ENCODE measurements at places on chromosomes 7 and 10. TPM values are rescaled to one million over a fixed set of nuclear protein-coding genes. Genes with fewer than 3 reads are reported as not detected.

DNA sequence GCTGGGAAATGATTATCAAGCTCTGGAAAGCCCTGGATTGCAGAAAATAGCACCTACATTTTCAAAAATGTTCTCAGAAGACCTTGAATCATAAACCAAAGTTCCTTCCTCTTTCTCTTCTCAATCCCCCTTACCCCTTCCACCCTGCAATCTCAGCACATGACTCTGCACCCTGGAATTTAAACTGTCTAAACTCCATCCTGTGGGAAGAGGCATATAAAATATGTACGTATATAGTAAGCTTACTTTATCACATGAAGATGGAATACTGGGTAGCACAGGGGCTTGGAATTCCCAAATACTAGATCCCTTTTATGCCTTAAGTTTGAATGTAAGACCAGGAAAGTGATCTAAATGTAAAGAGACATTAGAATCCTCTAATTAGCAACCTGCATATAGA, 7.7 kb downstream of the AGMO start:
- no peak overlapping the region for H3K4me3 ChIP-seq
- no peaks in the 10 kb centered on the region for H3K36me3 ChIP-seq
- DNase-seq = no peak
- no peak overlapping the region for H3K27ac ChIP-seq

DNA sequence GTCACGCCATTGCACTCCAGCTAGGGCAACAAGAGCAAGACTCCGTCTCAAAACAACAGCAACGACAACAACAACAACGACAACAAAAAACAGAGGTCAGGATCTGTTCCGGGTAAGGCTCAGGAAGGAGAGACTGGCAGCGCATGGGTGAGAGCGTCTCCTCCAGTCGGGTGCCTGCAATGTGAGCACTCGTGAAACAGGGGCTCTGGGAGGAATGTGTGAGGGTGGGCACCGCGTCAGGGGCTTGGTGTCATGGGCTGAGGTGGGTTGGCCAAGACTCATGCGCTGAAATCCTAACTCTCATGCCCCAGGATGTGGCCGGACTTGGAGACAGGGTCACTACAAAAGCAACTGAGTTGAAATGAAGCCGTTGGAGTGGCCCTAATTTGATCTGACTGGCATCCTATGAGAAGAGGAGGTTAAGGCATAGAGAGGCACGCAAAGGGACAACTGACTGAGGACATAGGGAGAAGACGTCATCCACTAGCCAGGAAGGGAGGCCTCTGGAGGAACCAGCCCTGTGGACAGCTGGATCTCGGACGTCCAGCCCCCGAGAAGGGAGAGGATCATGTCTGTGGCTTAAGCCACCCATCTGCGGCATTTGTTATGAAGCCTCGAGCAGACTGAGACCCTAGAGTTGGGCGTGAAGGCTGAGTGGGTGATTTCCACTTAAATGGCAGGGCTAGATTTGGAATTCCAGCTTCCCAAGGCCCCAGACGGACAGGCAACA, 241.5 kb upstream of the PITRM1 start:
- H3K4me3 ChIP-seq = no peak overlapping the region
- no peaks in the 10 kb centered on the region for H3K36me3 ChIP-seq
- H3K4me1 ChIP-seq = no peaks in the 10 kb centered on the region
- no peak for DNase-seq
- no peak overlapping the region for H3K27ac ChIP-seq

DNA sequence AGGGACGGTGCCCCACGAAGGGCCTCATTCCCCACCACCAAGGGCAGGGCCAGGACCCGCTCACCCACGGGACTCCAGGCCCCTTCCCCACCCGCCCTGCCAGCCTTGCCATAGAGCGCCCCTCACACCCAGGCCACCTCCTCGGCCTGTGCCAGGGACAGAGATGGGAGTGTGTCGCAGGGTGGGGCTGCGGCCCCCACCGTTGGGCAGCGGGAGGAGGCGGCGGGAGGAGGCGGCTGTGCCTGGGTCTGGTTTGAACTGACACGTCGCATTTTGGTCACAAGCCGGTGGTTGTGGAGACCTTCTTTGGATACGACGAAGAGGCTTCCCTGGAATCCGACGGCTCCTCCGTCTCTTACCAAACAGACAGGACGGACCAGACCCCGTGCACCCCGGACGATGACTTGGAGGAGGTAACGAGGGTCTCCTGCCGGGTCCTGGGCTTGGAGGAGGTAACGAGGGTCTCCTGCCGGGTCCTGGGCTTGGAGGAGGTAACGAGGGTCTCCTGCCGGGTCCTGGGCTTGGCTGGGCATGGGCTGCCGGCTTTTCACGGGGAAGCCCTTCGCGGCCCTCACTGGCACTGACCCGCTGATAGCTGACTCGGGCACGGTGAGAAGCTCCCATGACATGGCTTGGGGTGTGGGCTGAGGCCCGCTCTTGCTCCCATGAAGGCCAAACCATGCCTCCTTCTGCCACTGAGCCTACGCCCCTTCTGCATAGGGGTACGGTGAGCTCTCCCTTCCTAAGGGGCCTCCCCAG, 46.4 kb upstream of the DPYSL4 start:
- H3K27me3 ChIP-seq = no peaks in the 10 kb centered on the region
- H3K27ac ChIP-seq = no peak overlapping the region
- H3K4me3 ChIP-seq = no peak overlapping the region

GRCh38 chr10:5043716-5044115, 40.1 kb upstream of the AKR1C2 start:
- H3K36me3 ChIP-seq = no peaks in the 10 kb centered on the region
- DNase-seq = no peak
- H3K4me3 ChIP-seq = no peak overlapping the region
- H3K27me3 ChIP-seq = no peaks in the 10 kb centered on the region
- H3K27ac ChIP-seq = no peak overlapping the region
- no peaks in the 10 kb centered on the region for H3K4me1 ChIP-seq

GRCh38 chr7:137664846-137665245, 181.9 kb downstream of the DGKI start:
- no peak overlapping the region for H3K4me3 ChIP-seq
- no peaks in the 10 kb centered on the region for H3K36me3 ChIP-seq
- H3K4me1 ChIP-seq = no peaks in the 10 kb centered on the region
- no peak for DNase-seq
- H3K27me3 ChIP-seq = peaks cover 2% of the 10 kb centered on the region

GRCh38 chr7:154968336-154969001, 34.5 kb downstream of the PAXIP1 start:
- DNase-seq = no peak
- no peak overlapping the region for H3K27ac ChIP-seq
- no peak overlapping the region for H3K4me3 ChIP-seq
- peaks cover 57% of the 10 kb centered on the region for H3K36me3 ChIP-seq

- peaks cover 36% of the 10 kb centered on the region for H3K4me1 ChIP-seq
- no peaks in the 10 kb centered on the region for H3K36me3 ChIP-seq
- DNase-seq = no peak
- H3K27me3 ChIP-seq = no peaks in the 10 kb centered on the region
These were observed 652 bp upstream of the VPS26A start for GRCh38 chr10:69123306-69123746.

DNA sequence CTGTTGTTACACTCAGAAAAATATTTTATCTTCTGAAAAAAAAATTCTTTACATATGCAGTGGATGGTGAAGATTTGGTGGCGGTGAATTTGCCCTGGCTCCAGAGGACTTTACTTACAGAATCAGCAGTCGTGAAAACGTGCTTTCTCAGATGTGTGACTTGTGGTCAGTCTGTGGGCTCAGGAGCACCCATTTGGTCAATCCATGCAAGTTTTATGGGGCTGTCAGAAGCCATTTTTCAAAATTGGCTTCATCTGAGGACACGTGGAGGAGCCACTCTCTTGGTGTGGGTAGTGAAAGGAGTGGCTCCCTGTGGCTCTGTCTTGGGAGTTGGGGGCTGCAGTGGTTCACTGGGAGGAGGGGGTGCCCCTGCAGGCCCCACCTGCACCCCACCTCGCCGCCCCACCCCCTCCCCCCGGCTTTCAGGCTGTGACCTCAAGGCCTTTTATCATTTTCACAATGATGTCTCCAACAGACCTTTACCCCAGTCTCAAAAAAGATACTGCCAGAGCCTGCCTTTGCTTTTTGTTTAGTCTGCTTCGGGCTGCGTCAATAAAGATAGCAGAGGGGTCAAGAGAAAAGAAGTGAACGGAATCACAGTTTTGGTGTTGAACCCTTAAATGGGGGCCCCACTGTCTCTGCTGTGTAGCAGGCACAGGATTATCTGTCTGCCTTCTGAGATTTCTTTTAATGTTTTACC, 137.4 kb downstream of the MGMT start:
- no peaks in the 10 kb centered on the region for H3K27me3 ChIP-seq
- H3K4me3 ChIP-seq = no peak overlapping the region
- no peaks in the 10 kb centered on the region for H3K4me1 ChIP-seq
- no peak for DNase-seq

DNA sequence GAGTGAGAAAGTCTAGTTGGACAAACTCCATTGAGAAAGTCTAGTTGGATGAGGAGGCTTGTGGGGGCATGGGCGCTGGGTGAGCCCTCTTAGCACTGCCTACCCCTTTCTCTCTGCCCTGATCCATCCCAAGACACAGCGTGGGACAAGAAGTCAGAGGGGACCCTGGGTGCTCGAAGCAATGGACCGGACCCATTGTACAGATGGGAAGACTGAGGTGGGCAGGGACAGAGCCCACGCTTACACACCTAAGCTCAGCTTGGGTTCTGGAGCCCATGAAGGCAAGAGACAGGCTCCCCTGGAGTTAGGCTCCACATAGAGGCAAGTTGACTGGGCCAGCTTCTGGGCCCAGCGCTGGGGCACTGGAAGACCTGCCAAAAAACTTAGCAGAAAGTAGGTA, 126.8 kb upstream of the TNRC18 start:
- no peak overlapping the region for H3K4me3 ChIP-seq
- H3K4me1 ChIP-seq = peaks cover 9% of the 10 kb centered on the region
- H3K27ac ChIP-seq = no peak overlapping the region
- no peaks in the 10 kb centered on the region for H3K27me3 ChIP-seq
- no peaks in the 10 kb centered on the region for H3K36me3 ChIP-seq
- no peak for DNase-seq

HOXA1 gene
- 0.24 TPM for total RNA-seq

CHST3 gene
- total RNA-seq = 0.57 TPM

CFAP46 gene
- total RNA-seq = not detected
